ENCODE measurements at places on chromosomes 4 and X.

DNA sequence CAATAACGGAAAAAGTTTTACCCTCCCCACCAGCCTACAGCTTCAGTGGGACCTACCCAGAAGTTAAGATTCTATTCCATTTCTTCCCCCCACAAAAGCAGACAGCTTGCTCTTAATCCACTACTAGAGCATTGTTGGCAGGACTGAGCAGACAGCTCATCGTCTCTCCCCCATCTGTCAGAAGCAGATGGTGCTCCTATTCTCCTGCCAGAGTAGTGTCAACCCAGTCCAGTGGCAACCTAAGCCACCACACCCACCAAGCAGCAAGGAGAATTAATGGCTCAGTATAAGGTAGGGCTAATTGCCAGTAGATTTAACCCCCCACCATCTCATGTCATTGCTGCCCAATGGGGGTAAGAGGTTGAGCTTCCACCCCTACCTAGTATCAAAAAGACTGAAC lies 62.0 kb downstream of the AWAT2 start:
- no peak for DNase-seq

- DNase-seq, result no peak
Measured at GRCh38 chr4:160136021-160136420, 1033.1 kb downstream of the RAPGEF2 start.

DNA sequence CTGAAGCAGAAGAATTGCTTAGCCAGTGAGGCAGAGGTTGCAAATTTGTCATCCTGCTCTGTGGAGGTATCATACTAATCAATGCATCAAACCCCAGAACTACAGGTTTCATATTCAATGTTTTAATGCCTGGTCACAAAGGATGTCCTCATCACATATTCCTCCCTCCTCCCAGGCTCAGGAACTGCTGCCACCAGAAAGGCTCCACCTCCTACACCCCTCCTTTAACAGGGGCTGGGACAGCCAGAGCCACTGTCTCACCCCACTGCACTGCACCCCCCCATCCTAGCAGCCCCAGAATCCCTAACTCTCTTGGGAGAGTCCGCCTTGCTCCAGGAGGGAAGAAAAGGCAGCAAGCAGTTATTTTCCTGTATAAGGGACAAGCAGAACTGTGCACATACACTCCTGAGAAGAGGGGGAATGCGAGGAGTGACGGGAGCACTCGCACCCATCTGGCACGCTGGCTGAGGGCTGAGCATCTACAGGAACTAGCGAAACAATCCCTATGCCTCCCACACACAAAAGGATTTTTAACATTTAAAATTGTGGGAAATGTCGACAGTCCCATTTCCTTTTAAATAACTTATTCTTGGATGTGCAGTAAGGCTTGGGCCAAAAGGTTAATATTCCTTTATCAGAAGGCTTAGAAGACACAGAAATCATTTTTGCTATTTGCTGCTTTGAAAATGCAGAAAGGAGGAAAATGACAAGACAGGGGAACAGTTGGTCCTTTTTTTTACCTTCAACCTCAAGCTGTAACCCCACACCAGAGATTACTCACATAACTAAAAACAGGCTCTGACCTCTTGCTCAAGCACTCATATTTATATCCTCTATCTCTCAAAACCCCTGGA lies 27.8 kb downstream of the CD99L2 start:
- DNase-seq, result no peak

DNA sequence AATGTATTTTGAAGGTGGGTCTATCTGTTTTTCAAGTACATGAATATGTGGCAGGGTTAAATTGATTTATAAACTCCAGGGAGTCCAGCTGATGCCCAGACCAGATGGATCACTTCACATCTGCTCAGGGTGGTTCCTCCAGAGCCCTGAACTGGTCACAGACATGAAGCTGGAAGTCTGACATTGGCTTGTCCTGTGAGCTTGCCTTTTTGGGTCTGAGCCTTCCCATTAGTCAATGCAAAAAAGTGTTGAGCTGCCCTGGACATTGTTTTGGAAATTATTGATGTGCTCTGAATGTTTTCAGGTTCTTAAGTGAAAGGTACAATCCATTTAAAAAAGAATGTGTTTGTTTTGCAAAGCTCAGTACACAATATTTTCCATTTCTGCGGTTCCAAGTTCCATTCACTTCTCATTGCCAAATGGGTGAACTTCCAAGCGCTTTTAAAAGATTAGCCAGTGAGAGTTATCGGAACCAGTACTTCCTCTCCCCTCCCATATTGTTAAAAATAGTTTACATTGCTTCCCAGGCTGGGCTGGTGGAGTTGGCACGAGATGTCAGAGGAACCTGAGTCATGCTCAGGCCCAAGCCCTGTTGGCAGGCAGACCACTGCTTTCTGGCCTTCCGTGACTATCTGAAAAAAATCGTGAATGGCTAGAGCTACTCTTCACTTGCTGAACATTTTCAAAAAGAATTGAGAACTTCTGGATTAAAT lies 52.1 kb downstream of the PDGFRA start:
- DNase-seq, result peak; percentile 39

DNA sequence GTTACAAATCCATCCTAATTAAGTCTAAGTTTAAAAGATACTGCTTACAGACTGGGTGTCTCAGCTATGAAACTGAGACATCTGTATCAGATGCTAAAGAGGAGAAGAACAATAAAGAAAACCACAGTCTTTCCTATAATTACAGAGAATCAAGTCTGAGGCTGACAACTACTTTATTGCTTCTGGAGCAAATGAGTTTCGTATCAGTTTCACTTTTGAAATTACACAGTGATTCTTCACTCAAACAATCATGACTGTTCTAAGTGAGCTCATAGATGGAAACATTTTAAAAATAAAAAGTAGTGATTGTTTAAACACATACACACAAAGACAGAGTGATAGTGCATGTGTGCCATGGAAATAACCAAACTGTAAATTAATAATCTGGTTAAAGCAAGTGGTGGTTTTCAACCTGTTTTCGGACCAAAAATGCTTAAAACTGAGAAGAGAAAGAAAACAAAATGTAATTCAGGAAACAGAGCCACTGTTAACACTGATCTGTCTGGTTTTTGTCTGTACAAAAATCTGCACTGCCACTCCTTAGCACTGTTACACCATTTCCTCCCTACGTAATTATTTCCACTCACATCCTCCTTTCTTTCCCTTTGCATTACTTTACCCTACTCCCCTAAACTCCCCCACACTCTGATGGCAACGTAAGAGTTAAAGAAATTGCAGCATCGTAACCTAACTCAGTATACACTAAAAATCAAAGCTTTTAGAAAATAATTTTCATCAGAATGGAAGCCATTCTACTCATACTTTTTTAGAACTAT lies 12.5 kb downstream of the RFC1 start:
- no peak for DNase-seq

- no peak for DNase-seq
Measured at GRCh38 chr4:110853242-110853641, 230.4 kb upstream of the PITX2 start.

DNA sequence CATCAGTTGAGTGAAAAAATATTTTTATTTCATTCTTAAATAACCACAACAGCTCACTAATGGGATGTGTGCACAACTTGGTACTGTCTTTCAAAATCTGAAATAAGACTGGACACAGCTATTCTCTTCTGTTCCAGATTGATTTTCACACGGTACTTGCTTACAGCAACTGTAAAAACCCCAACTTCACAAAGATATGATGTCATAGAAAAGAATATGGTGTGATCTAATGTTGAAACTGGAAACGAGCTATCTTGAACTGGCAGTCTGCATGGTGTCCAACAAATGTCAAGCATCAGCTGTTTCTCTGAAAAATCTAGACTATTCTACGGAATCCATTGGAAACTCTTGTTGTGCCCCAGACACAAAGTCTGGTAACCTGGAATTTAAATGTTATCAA lies 14.7 kb downstream of the HELQ start:
- no peak for DNase-seq

DNA sequence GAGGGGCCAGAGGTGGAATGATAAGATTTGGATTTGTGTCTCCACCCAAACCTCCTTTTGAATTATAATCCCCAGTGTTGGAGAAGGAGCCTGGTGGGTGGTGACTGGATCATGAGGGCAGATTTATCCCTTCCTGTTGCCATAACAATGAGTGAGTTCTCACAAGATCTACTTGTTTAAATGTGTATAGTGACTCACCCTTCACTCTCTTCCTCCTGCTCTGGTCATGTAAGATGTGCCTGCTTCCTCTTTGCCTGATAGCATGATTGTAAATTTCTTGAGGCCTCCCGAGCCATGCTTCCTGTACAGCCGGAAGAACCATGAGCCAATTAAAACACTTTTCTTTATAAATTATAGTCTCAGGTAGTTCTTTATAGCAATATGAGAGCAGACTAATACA lies 348.6 kb downstream of the AR start:
- no peak for DNase-seq

- DNase-seq, result no peak
Measured at GRCh38 chrX:25048178-25048577, 32.4 kb upstream of the ARX start.
